EH (cell line): ENCODE measurements at places on chromosomes 16 and 17.

GRCh38 chr17:49316889-49317675 is 45.0 kb downstream of the ZNF652 start:
- no peak for DNase-seq

DNA sequence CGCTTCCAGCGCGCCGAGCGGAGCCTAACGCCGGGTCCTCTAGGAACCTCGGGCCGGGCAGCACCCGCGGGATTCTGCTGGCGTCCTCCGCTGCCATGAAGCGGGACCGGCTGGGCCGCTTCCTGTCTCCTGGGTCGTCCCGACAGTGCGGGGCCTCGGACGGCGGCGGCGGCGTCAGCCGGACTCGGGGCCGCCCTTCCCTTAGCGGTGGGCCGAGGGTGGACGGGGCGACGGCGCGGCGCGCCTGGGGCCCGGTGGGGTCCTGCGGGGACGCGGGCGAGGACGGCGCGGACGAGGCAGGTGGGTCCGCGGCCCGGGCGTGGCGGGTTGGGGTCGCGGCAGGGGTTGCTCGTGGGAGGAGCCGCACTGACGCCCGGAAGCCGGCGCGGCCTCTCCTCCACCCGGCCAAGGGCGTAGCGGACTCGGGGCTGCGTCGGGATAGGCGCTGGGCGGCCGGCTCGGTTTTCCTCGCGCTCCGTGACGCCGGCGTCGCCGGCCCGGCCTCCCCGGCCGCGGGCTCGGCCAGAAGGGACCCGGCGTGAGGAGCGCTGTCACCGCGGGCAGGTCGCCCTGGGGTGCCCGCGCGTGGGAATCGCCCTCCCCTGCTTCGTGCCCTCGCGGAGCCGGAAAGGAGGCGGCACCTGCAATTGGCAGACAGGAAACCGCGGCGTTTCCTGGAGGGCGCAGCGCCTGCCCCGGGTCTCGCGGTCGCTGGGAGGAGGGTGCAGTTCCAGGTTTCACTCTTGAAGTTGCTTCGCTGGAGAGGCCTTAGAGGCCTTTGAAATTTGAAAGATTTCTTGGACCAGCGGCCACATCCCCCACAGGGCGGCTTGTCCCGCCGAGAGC is 432 bp downstream of the ZNF276 start:
- peak; percentile 60 for DNase-seq

- DNase-seq = no peak
Observed at GRCh38 chr16:49696414-49697101, 159.4 kb downstream of the ZNF423 start.

DNA sequence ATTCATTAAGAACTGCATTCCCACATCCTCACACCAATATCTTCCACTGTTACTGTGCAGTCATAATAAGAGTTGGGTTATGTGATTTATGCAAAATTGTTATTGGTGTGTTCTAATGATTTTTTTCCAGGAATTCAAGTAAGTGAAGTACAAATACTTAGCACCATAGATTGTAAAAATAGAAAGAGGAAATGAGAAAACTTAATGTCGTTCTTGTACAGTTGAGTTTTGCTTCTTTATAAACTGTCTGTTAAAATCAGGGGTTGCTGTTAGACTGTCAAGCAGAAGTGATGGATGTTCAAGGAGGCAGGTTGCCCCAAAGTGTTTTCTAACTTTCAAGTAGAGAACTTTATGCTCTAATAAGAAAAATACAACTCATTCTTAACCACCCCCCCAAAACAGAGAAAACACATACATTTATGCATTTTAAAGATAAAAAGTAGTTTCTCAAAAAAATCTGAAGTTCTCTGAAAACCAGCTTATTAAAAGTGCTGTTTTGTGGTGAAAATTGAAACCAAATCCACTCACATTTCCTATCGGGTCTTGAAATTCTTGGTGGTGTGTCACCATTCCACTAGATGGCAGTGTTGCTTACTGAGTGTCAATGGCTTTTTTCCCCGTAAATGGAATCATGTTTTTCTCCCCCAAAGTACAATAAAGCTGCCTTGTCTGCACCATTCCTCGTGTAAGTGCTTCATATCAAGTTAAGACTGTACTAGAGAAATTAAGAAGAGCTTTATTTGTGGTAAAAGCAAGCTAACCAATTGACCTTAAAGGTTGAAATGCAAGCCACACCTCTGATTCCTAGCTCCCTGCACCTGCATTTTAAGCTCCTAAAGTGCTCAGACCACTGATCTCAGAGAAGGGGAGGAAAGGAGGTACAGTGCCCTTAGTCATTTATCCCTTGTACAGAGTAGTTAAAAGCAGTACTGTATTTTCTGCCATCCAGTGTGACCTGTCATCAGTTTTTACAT is 4.7 kb upstream of the IGSF6 start:
- peak; percentile 67 for DNase-seq

GRCh38 chr17:3710951-3711383 is 12.7 kb upstream of the HASPIN start:
- DNase-seq = peak; percentile 75

DNA sequence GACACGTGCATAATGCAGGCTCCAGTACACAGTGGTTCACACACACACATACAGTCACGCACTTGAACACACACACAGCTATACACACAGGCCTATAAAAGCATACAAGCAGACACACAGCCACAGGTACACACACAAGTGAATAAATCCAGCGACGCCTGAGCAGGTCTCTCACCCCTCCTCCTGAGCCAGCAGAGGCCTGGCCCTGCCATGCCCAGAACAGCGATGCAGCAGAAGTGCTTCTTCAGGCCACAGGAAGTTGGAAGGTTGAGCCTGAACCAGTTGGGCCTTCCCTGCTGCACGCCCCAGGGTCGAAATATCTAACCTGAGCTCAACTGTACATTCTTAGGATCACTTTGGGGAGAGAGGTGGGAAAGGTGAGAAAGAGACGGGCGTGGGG is 7.3 kb upstream of the CD79B start:
- no peak for DNase-seq

DNA sequence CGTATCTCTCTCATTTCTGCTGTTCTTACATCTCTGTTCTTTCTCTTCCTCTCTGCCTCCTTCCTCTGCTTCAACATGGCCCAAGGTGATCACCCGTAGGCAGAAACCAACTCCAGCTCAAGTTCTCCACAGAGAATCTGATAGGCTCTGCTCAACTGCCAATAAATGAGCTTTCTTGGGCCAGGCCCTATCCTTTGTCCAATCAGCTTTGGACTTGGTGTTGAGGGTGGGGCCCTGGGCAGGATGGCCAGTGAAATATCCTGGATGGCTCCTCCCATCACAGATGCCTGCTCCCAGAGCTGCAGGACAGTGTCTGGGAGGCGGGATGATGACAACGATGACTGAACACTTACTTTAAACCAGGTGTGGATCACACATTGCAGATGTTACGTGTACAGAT is 17.4 kb upstream of the BRD7 start:
- peak; percentile 44 for DNase-seq

DNA sequence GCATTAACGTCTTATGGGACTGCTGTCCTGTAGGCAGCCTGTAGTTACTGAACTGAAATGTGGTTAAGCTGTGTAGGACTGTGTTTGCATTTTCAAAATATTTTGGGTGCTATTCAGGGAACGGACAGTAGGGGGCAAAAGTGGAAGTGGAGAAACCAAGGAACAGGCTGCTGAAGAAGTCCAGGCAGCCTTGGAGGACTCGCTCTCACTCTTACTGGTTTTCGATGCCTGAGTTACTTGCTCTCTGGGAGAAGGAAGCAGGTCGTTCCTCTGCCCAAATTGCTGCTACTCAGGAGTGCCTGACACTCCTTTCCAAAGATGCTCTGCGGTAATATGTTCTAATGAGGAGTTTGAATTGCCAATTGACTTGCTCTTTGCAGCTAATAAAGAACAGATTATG is 64.5 kb upstream of the RBFOX1 start:
- no peak for DNase-seq

- no peak for DNase-seq
Observed at GRCh38 chr16:81585785-81586184, 141.2 kb downstream of the CMIP start.

- DNase-seq = peak; percentile 46
Observed at GRCh38 chr16:50338371-50339231, 30.2 kb downstream of the BRD7 start.

DNA sequence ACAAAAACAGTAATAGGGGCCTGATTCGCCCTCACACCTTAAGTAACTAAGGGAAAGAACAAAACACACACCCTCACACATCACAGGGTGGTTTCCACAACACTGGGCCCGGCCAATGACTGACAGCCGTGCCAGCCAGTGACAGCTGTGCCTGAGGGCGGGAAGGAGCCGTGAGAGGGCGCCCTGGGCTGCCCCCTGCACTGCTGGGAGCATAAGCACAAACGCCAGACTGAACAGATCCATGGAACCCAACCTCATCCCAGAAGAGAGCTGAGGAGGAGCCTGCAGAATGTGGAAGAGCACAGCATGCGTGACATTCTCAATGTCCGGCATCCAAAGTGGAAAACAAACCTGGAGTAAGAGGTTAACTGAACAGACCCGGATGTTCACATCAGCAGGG is 16.0 kb downstream of the CSNK1D start:
- DNase-seq = peak; percentile 35

GRCh38 chr17:15273141-15273793 is 8.1 kb upstream of the PMP22 start:
- DNase-seq = peak; percentile 99

GRCh38 chr17:29032013-29032856 is 10.7 kb upstream of the PIPOX start:
- no peak for DNase-seq

- DNase-seq = no peak
Observed at GRCh38 chr16:50945171-50945570, 203.3 kb downstream of the CYLD start.

- no peak for DNase-seq
Observed at GRCh38 chr17:27612160-27612770, 18.7 kb upstream of the LGALS9 start.

DNA sequence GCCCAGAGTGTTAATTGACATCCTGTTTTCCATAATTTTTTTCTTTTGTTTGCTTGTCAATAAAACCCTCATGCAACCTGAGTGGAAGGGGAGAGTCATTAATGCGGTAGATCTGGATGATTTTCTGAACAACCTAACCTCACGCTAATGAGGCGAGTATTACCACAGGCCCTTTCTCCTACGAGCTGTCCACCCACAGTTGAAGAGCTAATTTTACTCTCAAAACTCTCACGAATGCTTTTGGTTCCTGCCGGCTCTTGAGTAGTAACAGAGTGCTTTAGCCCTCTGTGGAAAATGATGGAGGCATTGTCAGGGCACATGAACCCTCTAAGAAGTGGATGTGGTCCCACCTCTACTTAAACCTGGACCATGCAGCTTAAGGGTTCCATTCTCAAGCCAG is 491.3 kb upstream of the RBFOX1 start:
- no peak for DNase-seq

DNA sequence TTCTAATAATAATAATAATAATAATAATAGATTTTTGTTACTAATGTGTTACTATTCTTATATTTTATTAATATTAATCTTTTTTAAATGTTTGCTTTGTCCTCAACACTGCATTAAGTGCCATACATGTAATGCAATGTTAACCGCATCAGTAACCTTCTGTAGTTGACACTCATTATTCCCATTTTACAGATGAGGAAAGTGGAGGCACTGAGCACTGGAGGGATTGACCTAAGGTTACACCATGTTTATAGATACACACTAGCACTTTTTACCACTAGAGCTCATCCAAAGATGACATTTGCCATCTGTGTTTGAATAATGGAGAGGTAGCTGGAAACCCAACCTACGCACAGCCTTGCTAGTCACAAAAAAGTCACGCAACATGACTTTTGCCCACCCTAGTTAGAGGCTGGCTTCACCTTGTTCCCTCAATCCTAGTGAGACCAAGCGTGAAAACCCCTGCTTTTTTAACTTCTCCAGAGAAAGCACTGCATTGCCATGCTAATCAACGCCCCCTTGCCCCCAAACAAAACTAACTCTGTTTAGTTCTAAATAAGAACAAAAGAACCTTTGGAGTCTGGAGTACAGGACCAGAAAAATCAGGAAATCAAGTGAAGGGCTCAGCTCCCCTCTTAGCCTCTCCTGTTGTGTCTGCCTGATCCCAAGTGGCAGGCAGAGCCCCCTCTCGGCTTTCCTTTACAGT is 2.3 kb downstream of the ARSG start:
- DNase-seq = no peak

GRCh38 chr17:56604691-56605290 is 11.3 kb downstream of the NOG start:
- DNase-seq = no peak
